Activated naive CD4-positive, alpha-beta T cell treated with anti-CD3 and anti-CD28 coated beads, Interleukin-2, amount 10 ng/mL, durations not matched to agents 7 days and 5 days (primary cell): ENCODE measurements at places on chromosomes 7 and 10.

- DNase-seq, result no peak
These were observed 2.0 kb downstream of the BAG3 start for GRCh38 chr10:119653209-119653608.

DNA sequence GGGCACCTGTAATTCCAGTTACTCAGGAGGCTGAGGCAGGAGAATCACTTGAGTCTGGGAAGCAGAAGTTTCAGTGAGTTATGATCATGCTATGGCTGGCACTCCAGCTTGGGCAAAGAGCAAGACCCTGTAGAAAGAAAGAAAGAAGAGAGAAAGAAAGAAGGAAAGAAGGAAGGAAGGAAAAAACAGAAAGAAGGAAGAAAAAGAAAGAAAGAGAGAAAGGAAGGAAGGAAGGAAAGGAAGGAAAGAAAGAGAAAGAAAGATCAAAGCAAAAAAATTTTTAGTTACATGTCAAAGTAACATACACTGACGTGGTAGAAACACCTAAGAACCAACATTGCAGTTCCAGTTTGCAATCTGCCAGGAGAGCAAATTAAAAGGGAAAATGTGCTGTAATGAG is 73.8 kb upstream of the JCAD start:
- no peak for DNase-seq

DNA sequence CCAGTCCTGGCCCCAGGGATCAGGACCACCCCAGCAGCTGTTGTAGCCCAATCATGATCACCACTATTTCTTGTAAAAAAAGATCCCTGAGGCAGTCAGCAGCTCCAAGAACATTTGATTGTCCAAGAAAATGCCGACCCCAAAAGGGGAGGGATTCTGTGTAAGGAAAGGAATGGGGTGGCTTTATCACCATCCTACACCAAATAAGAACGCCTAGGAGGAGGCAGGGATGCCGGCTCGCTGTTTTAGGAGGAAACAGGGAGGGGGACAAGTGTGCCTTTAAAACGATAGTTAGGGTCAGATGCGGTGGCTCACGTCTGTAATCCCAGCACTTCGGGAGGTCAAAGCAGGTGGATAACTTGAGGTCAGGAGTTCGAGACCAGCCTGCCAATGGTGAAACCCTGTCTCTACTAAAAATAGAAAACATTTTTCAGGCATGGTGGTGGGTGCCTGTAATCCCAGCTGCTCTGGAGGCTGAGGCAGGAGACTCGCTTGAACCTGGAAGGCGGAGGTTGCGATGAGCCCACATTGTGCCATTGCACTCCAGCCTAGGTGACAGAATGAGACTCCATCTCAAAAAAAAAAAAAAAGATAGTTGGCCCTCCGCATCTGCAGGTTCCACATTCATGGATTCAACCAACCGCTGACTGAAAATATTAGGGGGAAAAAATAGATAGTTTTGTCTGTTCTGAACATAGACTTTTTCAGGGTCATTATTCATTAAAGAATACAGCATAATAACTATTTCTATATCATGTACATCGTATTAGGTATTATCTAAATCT is 63.6 kb downstream of the PDIA4 start:
- DNase-seq, result no peak

- no peak for DNase-seq
These were observed 251.3 kb downstream of the CAMK1D start for GRCh38 chr10:12600652-12601051.

GRCh38 chr7:85829817-85830432 is 643.1 kb upstream of the SEMA3D start:
- DNase-seq, result no peak
